ENCODE measurements at places on chromosomes 2 and 18. TPM values are rescaled to one million over a fixed set of nuclear protein-coding genes. Genes with fewer than 3 reads are reported as not detected.

DNA sequence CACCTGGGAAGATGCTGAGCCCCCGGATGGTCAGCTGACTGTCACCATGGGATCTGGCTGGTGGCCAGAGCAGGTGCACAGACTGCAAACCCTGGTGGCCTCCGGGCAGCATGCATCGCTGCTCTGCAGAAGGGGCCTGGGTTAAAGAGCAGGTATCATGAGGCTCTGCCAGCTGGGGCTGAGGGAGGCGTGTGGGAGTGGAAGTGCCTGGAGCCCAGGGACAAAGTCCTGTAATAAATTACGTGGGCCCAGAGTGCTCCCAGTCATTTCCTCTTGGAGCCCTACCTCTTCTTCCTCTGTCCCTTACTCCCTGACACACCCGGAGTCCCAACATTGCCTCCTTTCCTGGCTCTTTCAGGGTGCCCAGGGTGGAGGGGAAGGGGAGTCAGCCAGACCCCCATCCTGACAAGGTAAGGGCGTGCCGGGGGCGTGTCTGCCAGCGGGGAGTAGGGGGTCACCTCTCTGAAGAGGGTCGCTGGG is at the start of gene MYO7B:
MYO7B (plus strand) TSS at position 262 of the 480 bp plus-strand sequence. CDS start 24,040 bp downstream, outside the sequence.
- no peak for DNase-seq

The ALPG gene
- total RNA-seq, result 0.88 TPM

The RTP5 gene
- not detected for total RNA-seq

The COLEC11 gene
- 0.33 TPM for total RNA-seq

DNA sequence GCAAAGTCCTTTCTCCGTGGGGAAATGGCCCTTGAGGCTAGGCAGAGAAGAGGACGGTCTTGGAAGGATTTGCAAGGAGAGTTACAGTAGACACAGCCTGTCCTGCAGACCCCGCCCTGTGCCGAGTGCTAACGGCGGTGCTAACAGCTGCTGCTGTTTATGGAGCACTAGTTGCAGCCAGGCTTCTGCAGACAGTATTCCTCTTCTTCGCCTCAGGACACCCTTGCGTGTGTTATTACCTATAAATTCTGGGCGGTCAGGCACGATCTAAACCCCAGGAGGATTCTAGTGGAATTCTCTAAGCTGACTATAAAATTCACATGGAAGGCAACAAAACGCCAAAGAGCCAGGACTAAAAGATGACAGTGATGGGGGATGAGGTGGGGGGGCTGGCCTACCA is 139.8 kb downstream of the GLI2 start:
- DNase-seq, result no peak

- DNase-seq, result no peak
Observed at GRCh38 chr2:220493871-220494525, 866.6 kb downstream of the SLC4A3 start.

- no peak for DNase-seq
Observed at GRCh38 chr2:17799301-17800120, 16.7 kb upstream of the MSGN1 start.

- DNase-seq, result no peak
Observed at GRCh38 chr2:200735061-200735460, 76.6 kb upstream of the BZW1 start.

The CCDC121 gene
- 5.6 TPM for total RNA-seq

GRCh38 chr18:35490894-35491699 is 6.7 kb downstream of the INO80C start:
- no peak for DNase-seq

The CNRIP1 gene
- total RNA-seq, result 0.36 TPM

GRCh38 chr2:158748926-158749590 is 46.1 kb upstream of the DAPL1 start:
- DNase-seq, result no peak

- no peak for DNase-seq
Observed at GRCh38 chr18:49690312-49690711, 123.0 kb downstream of the ACAA2 start.

DNA sequence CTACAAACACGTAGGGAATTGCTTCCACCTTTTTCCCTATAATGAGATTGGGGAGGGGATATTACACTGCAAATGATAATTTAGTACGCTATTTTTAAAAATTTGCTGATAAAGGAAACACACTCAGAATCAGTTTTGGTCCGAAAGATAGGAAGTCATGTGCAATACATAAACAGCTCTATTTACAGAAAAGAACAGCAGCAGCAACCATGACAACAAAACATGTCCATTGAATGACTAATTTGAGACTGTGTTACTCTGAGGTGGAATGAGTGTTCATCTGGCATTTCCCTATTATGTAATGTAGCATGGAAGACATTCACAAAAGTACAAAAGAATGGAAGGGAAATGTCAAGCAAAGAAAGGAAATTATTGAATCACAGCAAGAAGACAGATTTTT is 337.2 kb downstream of the NBAS start:
- no peak for DNase-seq

The ALPI gene
- total RNA-seq, result 6.5 TPM

The CTAGE1 gene
- total RNA-seq, result not detected

The DIS3L2 gene
- total RNA-seq, result 37.8 TPM

DNA sequence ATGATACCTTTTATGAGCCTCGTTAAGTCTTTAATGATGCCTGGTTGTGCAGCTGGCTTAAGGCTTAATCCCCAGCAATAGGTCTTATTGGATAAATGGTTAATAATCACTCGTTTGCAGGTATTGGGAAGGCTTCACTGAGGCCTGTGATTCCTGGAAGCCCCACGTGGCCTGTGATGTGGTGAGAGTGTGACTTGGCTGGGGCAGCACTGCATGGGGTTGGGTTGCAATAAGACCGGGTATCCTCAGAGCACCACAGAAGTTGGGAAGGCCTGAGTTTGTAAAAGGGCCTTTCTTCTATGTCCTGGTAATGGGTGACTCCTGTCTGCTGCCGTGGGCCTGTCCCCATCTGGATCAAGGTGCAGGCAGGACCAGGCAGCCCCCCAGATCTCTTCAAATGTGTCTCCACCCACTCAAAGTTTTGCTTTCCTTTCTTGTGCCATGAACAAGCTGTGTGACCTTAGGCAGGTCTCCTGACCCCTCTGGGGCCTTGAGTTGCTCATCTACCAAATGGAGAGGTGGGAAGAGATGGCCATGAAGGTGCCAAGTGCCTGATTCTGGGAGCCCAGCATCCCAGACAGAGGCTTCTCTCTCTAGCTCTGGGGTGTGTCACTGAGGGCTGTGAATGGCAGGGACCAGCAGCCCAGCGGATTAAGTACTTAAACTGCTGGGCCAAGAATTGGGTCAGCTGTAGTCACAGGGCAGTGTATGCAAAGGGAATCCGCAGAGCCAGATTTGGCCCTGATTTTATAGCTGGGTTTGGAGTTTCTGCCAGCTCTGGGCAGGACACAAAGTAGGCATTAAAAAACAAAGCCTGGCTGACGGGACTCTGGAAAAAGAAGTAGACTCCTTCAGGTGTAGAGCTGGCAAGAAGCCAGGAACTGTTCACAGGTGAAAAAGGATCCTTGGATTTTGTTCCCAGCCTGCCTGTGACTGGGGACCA is 24.4 kb downstream of the LBH start:
- DNase-seq, result no peak

The TMEM87B gene
- 15.5 TPM for total RNA-seq

DNA sequence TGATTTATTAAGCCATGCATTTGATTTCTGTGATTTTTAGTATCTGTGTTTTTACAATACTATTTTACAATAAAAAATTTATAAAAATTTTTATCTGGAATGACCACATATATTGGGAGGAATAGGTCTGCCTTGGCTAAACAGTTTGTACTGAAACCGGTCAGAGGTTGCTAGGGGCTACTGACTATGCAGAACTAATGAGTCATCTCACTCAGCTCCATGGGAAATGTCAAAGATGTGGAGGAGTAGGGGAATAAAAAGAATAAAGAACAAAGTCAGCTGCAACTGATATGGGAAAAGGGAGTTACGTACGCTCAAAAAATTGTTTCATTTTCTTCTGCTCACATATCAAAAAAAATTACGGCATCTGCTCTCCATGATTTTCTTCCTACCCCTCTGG is 8.6 kb upstream of the TMEM163 start:
- no peak for DNase-seq

DNA sequence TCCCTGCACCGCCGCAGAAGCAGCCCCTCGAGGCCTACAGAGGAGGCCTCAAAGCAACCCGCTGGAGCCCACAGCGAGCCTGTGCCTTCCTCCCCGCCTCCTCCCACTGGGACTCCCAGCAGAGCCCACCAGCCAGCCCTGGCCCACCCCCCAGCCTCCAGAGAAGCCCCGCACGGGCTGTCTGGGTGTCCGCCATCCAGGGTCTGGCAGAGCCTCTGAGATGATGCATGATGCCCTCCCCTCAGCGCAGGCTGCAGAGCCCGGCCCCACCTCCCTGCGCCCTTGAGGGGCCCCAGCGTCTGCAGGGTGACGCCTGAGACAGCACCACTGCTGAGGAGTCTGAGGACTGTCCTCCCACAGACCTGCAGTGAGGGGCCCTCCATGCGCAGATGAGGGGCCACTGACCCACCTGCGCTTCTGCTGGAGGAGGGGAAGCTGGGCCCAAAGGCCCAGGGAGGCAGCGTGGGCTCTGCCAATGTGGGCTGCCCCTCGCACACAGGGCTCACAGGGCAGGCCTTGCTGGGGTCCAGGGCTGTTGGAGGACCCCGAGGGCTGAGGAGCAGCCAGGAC is 31.2 kb downstream of the GPC1 start:
- no peak for DNase-seq

DNA sequence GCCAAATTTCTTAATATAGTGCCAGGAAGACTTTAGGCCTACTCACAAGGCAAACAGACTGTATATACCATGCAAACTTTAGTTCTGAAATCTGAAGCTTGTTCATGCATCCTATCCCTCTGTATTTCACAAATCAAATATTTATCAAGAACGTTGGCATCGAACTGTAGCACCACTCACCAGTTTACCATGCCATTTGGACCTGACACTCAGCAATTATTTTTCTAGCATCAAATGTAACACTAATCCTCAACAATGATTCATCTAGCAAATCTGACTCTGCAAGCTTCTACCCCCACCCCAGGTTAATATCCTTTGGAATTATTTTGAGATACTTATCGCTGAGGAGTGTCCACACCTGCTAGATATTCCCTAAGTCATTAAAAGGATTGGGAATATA is 1506.6 kb downstream of the LRP1B start:
- no peak for DNase-seq

DNA sequence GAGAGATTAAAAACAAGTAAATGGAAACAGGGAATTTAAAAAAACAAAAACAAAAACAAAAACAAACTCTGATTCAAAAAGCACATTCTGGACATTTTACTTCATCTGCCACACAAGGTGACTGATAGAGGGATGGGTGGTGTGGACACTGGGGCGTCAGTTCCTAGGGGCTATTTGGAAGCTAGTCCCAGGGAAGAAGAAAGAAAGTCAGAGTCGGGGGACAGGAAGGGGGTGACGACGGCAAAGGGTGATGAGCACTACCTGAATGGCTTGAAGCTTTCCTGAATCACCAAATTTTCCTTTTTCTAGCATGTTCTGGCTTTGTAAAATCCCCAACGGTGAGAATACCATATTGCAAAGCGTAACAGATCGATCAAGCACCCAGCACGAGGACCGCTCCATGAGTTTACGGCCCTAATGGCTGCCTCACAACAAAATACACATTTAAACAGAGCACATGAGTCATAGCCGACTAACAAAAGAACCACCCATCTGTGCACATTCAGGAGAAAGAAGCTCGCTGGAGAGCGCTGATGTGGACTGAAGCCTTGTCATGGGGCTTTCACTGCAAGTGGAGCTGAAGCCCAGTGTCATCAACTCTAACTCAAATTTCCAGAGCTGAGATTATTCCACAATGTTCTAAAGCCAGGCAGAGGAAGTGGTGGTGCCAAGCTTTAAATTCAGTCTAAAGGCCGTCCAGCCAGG is 178.9 kb downstream of the LNPK start:
- no peak for DNase-seq

DNA sequence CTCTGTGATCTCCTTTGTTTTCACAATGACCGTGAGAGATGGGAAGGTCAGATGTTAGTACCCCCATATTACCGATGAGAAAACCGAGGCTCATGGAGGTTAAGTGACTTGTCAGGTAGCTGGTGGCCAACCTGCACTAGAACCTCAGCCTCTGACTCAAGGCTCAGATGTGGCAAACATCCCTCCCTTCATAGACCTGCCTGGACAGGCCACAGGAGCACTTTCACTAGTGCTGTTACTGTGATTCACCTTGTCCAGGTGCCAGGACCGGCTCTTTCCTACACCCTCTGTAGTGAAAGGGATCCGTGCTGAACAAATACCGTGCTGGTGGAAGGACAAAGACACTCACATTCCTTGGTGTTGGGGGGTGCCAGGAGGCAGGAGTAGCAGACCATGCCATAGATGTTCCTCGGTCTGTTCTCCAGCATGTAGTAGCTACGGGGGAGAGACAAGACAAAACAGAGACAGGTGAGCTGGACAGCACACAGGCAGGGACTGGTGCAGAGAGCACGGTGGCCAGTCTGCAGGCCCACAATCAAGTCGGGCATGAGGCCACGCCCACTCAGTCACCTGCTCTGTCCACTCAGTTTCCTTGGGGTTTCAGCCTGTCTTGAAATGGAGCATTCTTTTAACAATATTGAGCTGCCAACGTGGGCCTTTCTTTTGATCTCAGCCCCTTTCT is 65.9 kb downstream of the EDAR start:
- DNase-seq, result no peak

GRCh38 chr2:8312221-8312620 is 369.6 kb upstream of the ID2 start:
- no peak for DNase-seq

The SRD5A2 gene
- total RNA-seq, result not detected

DNA sequence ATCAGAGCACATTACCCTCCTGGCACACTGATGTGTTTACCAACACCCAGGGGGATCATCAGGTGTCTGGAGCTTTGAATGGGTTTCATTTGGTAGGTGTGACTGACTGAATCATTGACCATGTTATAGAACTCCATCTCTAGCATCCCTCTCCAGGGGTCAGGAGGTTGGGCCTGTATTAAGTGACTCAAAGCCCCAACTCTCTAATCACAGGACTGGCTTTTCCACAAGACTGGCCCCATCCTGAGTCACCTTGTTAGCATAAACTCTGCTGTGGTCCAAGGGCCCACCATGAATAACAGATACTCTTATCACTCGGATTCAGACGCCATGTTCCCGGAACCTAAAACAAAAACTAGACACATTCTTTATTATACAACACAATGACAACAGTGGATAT is 125.9 kb upstream of the NDUFV2 start:
- DNase-seq, result no peak

GRCh38 chr2:201132518-201132917 is 16.6 kb downstream of the CFLAR start:
- DNase-seq, result no peak

GRCh38 chr18:80148326-80149199 is 39.5 kb downstream of the ADNP2 start:
- no peak for DNase-seq

DNA sequence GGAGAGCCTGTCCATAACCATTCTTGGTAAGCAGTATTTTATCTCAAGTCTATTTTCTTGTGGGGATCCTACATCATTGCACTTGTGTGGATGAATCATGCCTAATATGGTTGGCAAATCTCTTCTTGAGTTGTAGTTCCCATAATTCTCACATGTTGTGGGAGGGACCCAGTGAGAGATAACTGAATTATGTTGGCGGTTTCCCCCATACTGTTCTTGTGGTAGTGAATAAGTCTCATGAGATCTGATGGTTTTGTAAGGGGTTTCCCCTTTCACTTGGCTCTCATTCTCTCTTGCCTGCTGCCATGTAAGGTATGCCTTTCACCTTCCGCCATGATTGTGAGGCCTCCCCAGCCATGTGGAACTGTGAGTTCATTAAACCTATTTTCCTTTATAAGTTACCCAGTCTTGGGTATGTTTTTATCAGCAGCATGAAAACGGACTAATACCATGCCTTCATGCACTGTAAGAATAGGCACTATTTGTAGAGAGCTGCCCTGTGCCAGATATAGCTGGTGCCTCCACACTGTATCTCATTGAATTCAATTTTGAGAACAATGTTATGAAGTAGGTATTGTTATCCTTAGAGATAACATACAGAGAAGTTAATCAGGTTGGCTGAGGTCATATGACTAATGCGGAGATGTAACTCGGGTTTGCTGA is 148.3 kb downstream of the PLCL1 start:
- no peak for DNase-seq
